ENCODE measurements at places on chromosomes 2 and 18.

- no peak for DNase-seq
Measured at GRCh38 chr2:36348721-36349120, 6.9 kb upstream of the CRIM1 start.

DNA sequence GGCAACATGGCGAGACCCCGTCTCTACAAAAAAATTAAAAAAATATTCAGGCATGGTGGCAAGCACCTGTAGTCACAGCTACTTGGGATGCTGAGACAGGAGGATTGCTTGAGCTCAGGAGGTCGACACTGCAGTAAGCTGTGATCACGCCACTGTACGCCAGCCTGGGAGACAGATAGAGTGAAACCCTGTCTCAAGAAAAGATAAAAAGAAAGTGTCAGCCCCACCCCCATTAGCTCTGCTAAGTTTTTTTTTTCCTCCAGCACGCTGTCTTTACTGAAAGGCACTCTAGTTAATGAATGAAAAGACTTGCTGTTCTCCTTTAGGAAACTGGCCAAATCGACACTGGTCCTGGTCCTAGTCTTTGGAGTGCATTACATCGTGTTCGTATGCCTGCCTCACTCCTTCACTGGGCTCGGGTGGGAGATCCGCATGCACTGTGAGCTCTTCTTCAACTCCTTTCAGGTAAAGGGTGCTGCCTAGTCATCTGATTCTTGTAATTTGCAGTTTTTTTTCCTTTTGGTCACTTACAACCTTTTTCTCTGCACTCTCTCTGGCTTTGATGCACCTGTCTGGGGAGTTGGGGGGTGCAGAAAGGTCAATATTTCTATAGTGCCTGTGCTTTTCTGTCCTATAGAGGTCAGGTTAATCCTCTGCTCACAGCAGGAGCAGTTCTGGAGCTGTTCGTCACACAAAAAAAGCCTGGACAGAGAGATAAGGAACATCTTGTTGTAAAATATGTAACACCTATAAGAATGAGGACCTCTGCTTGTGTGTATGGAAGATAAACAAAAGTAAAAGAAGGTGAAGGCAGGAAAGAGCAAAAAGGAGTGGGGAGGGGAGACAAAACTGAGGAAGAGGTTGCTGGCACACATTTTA, 82.3 kb downstream of the PTH2R start:
- no peak for DNase-seq

GRCh38 chr2:134685967-134686366, 32.8 kb downstream of the TMEM163 start:
- no peak for DNase-seq

DNA sequence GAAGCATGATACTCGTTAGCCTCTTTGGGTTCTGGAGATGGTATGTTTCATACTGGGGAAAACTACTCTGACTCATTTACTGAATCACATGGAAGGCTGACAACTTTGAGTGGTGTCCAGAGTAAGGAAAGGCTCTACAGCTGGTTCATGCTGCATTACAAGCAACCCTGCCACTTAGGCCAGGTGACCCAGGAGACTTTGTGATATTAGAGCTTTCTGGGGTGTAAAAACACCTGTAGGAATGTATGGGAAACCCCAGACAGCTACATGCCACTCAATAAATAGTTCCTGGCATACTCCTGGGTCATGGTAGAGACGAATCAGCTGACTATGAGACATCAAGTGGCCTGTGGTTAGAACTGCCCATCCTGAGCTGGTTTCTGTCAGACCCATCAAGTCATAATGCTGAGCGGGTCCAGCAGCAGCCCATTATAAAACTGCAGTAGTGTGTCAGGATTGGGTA, 21.3 kb upstream of the TCF7L1 start:
- DNase-seq = no peak

GRCh38 chr2:170297496-170297895, 119.5 kb downstream of the MYO3B start:
- DNase-seq = no peak

GRCh38 chr2:138365581-138365980, 136.0 kb upstream of the SPOPL start:
- DNase-seq = no peak

DNA sequence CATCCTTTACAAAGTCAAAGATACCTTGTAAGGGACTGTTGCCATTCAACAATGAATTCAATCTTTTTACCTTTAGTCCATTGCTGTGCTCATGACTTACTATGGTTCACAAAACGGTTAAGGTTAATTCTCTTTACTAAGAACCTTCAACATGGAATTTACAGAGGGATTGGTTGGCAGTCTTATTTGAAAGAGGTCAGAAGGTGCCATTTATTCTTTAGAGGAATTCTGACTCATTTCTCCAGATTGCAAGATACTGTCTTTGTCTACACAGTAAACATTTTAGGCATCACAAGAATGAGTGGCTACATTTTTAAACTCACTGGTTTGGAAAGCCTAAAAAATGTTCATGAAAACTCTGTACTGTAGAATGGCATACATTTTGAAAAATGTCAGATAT, 17.4 kb downstream of the KCNH7 start:
- no peak for DNase-seq

DNA sequence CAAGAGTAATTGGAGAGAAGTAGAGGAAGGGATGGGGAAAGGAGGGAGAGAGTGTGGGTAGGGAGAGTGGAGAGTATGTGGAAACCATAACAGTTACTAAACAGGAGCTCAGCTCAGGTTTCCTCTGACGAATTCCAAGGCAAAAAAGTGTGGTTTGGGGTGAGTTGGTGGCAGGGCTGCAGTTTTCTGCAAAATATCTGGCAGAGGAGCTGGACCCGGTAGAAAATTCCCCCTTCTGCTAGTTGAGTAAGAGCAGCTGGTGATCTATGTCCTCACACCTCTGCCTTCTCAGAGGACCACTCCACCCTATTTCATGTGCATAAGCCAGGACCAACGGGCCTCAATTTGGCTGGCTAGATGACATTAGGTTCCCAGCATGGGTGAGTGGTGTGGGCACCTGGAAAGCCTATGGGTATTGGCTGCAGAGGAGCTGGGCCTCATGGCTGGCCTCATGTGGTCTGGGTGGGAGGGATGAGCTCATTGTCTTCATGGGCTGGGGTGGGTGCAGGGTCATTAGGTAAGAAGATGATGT, 13.2 kb downstream of the NRP2 start:
- no peak for DNase-seq

DNA sequence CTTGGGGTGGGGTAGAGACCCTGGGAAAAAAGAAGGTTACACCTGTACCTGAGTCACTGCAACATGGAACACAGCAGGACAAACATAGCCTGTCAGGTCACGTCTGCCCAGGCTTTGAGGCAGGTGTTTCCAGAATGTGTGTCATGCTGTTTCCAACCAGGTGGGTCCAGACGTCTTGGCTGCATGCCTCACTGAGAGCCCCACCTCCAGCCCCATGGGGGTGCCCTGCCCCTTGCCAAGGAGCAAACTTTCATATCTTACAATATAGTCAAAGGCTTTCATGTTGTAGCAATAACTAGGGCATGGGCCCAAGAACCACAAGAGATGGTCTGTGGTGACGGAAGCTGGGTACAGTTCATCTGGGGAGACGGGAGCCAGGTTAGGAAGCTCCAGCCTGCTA, 499.7 kb downstream of the BCL11A start:
- DNase-seq = no peak

- DNase-seq = no peak
Measured at GRCh38 chr2:769771-770170, 92.6 kb upstream of the TMEM18 start.

- DNase-seq = no peak
Measured at GRCh38 chr2:223712642-223713041, 110.5 kb upstream of the SCG2 start.

DNA sequence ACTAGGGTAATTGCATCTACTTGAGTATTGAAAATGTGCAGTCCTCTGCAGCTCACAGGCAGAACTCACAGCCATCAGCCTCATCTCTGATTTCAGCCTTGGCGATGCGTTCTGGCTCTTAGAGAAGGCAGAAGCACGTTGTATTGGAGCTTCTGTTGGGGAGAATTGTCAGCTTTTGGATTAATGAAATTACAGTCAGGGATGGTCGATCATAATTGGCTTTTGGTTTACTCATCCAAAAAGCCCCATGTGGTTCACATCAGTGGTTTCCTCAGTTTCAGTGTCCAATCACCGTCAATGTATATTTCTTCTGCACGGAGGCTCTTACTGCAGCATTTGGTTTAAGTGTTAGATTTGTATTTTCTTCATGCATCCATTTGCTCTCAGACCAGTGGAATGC, 218.5 kb upstream of the SOX11 start:
- no peak for DNase-seq

GRCh38 chr18:40534723-40535122, 1420.3 kb upstream of the PIK3C3 start:
- DNase-seq = no peak

GRCh38 chr2:58428096-58429013, 187.2 kb upstream of the FANCL start:
- DNase-seq = no peak

- DNase-seq = no peak
Measured at GRCh38 chr2:73131807-73132206, 19.1 kb upstream of the RAB11FIP5 start.

GRCh38 chr2:23903034-23903433, 23.9 kb downstream of the ATAD2B start:
- no peak for DNase-seq

DNA sequence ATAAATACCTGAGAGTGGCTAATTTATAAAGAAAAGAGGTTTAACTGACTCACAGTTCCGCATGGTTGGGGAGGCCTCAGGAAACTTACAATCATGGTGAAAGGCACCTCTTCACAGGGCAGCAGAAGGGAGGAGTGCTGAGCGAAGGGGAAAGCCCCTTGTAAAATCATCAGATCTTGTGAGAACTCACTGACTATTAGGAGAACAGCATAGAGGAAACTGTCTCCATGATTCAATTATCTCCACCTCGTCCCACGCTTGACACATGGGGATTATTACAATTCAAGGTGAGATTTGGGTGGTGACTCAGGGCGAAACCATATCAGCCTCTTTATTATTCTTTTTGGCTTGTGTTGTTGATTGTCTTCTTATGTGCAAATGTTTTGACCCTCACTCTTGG, 76.2 kb downstream of the WDR7 start:
- no peak for DNase-seq

DNA sequence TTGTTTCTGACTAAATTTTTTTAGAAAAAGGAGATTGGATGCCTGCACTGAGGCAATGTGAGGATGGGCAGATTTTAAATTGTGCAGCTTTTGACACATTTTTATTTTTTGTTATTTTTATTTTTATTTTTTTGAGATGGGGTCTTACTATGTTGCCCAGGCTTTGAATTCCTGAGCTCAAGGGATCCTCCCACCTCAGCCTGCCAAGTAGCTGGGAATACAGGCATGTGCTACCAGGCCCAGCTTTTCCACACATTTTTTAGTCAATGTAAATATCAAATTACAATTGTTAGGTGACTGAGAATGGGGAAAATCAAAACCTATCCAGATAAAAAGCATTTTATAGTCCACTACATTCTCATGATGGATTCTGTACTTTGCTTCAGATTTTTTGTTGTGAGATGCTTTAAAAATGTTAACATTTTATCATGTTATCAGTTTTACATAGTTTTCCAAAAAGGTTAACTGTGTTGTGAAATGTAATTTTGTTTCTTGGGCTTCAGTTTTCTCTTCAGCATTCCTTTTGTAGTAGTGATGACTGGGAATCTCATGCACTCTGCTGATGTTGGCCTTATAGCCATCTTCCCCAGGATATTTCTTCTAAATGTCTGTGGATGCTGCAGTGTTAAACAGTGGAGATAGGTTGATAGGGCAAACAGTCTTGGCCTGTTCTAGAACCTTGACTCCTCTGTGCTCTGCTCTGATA, 41.4 kb downstream of the PKP4 start:
- no peak for DNase-seq

DNA sequence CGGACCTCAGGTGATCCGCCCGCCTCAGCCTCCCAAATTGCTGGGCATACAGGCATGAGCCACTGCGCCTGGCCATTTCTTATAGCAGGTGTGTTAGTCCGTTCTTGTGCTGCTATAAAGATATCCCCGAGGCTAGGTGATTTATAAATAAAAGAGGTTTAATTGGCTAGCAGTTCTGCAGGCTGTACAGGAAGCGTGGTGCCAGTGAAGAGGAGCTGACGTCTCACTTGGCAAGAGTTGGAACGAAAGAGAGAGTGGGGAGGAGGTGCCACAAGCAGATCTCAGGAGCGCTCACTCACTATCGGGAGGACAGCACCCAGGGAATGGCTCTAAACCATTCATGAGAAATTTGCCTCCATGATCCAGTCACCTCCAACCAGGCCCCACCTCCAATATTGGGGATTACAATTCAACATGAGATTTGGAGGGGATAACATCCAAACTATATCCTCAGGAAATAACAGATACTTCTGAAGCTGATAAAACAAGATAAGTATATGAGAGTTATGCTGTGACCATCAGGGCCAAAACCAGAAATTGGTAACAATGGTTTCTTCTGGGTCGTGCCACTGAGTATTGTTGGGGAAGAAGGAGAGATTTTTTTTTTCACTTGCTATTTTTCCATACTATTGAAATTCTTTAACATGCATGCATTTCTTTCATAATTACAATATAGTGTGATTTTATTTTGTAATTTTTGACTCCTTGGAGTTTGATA, 7.4 kb upstream of the RMC1 start:
- no peak for DNase-seq

GRCh38 chr2:26900831-26901321, 52.9 kb downstream of the DPYSL5 start:
- DNase-seq = no peak

DNA sequence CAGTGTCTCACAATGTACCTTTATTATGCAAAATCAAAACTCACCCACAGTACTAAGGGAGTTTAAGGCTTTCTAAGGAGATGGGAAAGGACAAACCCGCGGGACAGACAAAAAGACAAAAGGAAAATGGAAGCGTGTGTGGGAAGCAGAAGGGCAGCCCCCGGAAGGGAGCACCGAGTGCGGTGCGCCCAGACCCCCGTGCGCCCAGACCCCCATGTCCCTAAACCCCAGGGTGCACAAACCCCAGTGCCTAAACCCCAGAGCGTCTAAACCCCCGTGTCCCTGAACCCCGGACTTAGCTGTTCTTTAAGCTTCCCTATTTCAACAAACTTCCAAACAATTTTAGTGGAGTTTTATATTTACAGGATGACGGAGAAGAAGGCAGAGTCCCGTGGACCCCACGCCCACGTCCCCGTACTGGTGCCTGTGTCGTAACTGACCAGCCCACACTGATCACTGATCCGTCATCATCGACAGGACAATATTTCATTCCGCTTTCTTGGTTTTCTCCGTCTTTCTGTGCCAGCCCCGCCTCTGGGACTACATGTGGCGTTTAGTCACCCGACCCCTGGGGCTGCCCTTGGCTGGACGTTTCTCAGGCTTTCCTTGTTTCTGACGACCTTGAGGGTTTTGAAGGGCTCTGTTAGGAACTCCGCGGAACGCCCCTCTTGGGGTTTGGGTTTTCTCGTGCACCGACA, 76.9 kb downstream of the RTP5 start:
- DNase-seq = no peak

GRCh38 chr2:172336681-172337080, 90.7 kb upstream of the ITGA6 start:
- no peak for DNase-seq

- DNase-seq = no peak
Measured at GRCh38 chr2:45180033-45180746, 170.9 kb upstream of the SIX2 start.
